HL-60 (cell line): ENCODE measurements at places on chromosomes 2 and 18.

- DNase-seq = no peak
Measured at GRCh38 chr2:72210470-72210869, 62.8 kb upstream of the CYP26B1 start.

DNA sequence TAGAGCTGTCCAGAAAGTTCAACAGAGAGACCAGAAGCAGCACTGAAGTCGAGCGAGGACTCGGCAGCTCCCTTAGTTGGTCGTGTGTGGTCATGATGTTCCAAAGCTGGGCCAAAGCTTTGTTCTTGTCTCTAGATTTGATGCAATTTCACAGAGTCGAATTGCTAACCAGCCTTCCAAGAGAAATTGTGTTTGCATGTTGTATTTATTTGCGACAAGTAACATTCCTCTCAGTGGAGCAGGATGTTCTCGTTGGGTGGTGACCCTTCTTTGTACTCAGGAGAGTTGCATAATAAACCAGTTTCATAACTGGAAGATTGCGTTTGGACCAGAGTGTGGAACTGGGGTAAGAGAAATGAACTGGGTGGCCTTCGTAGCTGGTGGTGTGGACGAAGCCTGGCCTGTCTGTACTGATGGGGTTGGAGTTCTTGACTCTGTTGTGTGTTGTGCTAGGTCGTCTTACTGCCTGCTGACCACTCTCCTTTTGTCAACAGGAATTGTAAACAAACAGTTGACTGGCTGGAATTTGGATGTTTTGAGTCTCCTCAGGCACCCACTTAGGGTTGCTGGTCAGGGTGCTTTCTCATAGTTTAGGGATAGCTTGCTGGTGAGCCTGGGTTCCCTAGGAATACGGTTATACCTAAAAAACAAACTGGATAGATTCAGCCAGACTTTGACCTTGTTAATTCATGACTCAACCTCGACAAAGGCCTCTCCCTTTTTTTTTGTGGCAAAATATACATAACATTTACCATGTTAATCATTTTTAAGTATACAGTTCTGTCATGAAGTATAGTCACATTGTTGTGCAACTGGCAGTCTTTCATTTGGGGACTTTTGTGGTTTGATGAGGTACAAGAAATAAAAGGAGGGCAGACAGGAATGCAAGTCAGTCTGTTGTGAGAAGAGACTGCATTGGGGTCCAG, 28.9 kb upstream of the TOGARAM2 start:
- peak; percentile 87 for DNase-seq

- no peak for DNase-seq
Measured at GRCh38 chr2:186749219-186749618, 55.4 kb downstream of the FAM171B start.

GRCh38 chr2:26578113-26578458, 63.1 kb downstream of the CIB4 start:
- DNase-seq = no peak

DNA sequence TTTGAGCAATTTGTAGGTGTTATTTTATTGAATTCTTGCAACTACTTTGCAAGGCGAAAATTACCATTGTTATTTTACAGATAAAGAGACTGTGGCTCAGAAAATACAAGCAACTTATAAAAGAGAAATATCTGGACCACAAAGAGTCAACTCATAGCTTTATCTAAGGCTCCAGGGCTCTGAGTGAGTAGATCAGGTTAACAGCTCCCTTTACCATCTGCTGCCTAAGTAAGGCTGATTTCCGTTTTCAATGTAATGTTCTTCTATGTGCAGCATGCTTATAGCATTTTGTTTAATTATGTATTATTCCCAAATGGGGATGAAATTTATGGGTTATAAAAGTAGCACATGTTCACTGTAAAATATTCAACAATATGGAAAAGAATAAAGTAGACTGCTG, 299.1 kb upstream of the TNP1 start:
- no peak for DNase-seq
